ENCODE measurements at places on chromosomes 11 and 22. TPM values are rescaled to one million over a fixed set of nuclear protein-coding genes. Genes with fewer than 3 reads are reported as not detected.
A peak's percentile ranks its signal among the peaks of the same experiment; 100 is the strongest.

DNA sequence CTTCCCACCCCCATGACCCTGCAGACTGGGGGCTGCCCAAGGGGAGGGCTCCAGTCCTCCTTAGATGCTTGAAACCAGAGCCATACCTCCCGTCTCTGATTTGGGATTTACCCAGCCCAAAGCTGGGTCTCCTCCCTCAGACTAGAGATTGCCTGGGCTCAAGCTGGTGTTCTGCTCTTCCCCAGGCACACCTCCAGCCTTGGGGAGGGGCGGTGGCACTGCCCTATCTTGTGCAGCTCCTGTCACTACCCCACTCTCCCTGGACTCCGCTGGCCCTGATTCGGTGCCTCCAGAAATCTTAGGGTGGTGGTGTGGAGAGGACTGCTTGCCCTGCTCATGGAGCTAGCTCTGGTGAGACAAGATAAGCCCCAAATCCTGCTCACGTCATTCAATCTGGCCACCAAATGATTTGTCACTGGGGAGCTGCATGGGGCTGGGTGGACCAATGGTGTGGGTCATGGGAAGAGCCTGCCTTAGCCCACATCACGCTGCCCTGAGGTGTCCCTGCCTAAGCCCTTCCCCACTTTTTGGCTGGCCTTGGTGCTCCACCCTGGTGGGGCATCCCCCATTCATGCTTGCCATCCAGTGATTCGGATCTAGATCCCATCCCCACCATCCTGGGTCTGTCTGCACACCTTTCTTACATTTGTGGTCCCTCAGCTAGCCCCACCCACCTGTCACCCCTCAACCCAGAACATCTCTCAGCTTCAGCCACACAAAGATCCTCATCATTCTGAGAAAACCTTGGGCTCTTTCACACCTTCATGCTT, 87.7 kb downstream of the PDE2A start:
- peaks cover 30% of the 10 kb centered on the region for H3K4me1 ChIP-seq
- no peaks in the 10 kb centered on the region for H3K27me3 ChIP-seq
- H3K27ac ChIP-seq: no peak overlapping the region
- DNase-seq: no peak

DNA sequence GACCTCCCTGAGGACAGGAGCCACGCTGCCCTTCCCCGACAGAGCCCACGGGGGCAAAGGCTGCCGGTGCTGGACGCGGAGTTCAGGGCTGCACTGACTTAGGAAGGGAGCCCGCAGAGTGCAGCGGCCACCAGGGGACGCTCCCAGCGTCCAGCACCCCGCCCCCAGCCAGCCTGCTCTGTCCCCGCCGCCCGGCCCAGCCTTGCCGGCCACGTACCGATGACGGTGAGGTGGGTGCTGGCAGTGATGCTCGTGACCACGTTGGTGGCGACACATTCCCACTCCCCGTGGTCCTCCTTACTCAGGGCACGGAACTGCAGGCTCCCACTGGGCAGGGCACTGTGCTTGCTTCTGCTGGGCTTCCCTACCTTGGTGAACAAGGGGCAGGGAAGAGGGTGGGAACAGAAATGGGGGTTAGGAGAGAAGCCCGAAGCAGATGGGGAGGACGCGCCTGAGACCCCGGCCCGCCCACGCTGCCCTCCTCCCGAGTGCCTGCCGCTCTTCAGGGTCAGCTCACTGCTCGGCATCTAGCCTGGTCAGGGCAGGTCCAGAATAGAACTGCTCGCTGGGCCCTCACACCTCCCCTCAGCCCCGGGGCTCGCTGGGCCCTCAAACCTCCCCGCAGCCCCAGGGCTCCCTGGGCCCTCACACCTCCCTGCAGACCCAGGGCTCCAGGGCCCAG, 25.9 kb downstream of the IGSF9B start:
- no peak for DNase-seq
- H3K27me3 ChIP-seq: no peaks in the 10 kb centered on the region
- no peak overlapping the region for H3K4me3 ChIP-seq
- H3K4me1 ChIP-seq: peaks cover 19% of the 10 kb centered on the region
- peaks cover 5% of the 10 kb centered on the region for H3K36me3 ChIP-seq

- no peak for DNase-seq
- no peaks in the 10 kb centered on the region for H3K4me1 ChIP-seq
- no peaks in the 10 kb centered on the region for H3K27me3 ChIP-seq
- no peak overlapping the region for H3K27ac ChIP-seq
- no peaks in the 10 kb centered on the region for H3K36me3 ChIP-seq
Measured at GRCh38 chr11:85710917-85711316, 24.9 kb upstream of the CCDC89 start.

GRCh38 chr11:83063073-83063754, 8.5 kb downstream of the RAB30 start:
- H3K4me1 ChIP-seq: peaks cover 26% of the 10 kb centered on the region
- H3K27me3 ChIP-seq: no peaks in the 10 kb centered on the region
- H3K36me3 ChIP-seq: no peaks in the 10 kb centered on the region
- no peak for DNase-seq
- H3K4me3 ChIP-seq: peak overlapping the region; percentile 7
- peak overlapping the region; percentile 13 for H3K27ac ChIP-seq

DNA sequence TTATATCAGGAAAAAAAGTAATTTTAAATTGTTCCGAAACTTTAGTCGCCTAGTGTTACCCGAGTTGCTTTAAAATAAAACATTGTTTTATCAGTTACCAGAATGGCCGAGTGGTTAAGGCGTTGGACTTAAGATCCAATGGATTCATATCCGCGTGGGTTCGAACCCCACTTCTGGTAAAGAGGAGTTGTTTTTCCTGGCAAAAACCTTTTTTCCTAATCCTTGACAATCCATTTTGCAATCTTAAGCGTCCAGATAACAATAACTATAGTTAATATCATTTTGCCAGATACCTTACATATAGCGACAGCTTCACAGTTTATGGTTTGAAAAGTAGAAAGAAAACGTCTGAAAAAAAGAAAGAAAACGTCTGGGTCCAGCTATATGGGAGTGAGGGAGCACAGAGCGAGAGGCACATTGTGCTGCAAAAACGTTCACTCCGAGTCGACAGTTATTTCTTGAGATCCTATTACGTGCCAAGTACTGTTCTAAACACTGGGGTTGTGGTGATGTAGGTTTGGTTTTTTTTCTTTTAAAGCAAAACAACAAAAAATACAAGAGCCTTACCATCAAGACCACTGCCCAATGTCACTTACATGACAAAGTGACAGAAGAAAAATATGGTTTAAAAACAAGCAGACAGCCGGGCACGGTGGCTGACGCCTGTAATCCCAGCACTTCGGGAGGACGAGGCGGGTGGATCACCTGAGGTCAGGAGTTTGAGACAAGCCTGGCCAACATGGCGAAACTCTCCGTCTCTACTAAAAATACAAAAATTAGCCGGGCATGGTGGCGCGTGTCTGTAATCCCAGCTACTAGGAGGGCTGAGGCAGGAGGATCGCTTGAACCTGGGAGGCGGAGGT, 40.6 kb downstream of the OR4D9 start:
- peak overlapping the region; percentile 91 for H3K27ac ChIP-seq
- H3K27me3 ChIP-seq: no peaks in the 10 kb centered on the region
- no peaks in the 10 kb centered on the region for H3K4me1 ChIP-seq
- H3K4me3 ChIP-seq: peak overlapping the region; percentile 60
- H3K36me3 ChIP-seq: no peaks in the 10 kb centered on the region

GRCh38 chr11:15374418-15374817, 259.7 kb downstream of the INSC start:
- no peaks in the 10 kb centered on the region for H3K27me3 ChIP-seq
- H3K4me3 ChIP-seq: no peak overlapping the region
- H3K27ac ChIP-seq: no peak overlapping the region
- DNase-seq: no peak

DNA sequence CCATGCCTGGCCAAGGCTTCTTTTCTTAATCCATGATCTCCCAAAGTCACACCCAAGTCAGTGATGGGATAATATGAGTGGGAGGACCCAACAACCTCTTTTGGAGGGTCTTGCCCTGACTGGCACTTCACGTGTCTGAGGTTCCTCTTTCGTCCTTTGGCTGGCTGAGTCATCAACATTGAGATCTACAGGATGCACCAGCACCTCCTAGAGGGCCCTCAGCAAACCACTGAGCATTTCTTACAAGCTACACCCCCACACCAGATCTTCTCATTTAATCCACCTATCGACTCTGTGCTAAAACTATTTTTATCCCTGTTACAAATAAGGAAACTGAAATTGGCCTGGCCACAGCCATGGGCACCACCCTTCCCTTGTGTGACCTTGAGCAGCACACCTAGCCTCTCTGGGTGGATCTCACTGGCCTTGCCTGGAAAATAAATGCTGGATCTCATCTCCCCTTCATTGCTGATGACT, 63.4 kb downstream of the FLI1 start:
- H3K27ac ChIP-seq: no peak overlapping the region
- H3K4me1 ChIP-seq: no peaks in the 10 kb centered on the region
- no peak overlapping the region for H3K4me3 ChIP-seq
- DNase-seq: no peak

DNA sequence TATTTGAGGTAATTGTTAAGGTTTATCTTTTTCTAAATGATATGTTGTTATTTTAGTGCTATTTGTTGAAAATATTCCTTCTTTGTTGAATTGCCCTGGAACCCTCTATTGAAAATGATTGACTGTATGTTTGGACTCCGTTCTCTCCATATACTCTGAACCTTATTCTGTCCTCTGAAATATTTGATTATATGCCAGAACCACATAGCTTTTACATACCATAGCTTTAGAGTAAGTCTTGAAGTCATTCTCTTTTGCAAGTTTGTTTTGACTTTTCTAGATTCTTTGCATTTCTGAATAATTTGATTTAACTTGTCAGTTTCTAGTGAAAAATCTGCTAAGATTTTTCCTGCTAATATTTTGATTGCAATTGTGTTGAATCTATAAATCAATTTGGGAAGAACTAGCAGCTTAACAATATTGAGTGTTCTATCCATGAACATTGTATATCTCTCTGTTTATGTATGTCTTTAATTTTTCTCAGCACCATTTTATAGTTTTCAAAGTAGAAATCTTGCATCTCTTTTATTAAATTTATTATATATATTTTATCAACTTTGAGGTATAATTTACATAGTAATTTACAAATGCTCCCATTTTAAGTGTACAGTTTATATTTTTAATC, 51.7 kb upstream of the PITPNB start:
- H3K36me3 ChIP-seq: no peaks in the 10 kb centered on the region
- DNase-seq: no peak
- H3K4me1 ChIP-seq: peaks cover 6% of the 10 kb centered on the region
- no peak overlapping the region for H3K27ac ChIP-seq
- H3K27me3 ChIP-seq: no peaks in the 10 kb centered on the region

DNA sequence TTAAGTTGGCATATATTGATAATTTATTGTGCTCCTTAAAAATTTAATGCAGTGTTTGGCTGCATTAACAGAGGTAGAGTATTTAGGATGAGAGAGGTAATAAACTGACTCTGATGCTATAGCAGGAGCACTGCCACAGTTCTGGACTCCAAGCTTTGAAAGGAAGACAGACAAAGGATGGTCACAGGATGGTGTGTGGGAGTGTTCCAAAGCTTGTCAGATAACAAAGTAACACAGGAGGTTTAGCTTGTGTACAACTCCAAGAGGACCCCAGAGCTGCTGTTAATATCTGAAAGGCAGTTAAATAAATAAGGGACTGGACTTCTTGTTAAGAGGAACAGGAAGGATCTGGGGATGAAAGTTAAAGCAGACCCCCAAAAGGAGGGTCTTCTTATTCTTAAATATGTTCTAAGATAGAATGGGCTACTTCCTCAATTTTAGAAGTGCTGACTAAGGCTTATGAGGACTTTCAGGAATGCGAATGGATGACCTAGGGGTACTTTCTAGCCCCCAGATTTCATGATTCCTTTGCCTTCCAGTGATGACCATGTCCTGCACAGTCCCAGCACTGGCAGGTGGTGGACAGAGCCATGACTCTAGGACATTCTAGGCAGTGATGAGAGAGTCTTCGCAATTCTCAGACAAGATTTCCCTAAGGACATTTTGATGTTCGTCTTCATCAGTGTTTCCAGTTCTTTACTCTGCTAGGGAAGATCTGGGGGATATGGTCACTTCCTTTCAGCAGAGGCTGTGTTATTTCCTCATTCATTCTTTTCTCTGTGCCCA, 149.1 kb upstream of the RASSF10 start:
- H3K4me1 ChIP-seq: peaks cover 29% of the 10 kb centered on the region
- no peaks in the 10 kb centered on the region for H3K36me3 ChIP-seq
- no peak overlapping the region for H3K27ac ChIP-seq
- H3K27me3 ChIP-seq: no peaks in the 10 kb centered on the region
- no peak overlapping the region for H3K4me3 ChIP-seq
- DNase-seq: no peak

GRCh38 chr11:92424281-92424680, 199.7 kb downstream of the FAT3 start:
- no peaks in the 10 kb centered on the region for H3K27me3 ChIP-seq
- no peak for DNase-seq
- H3K4me3 ChIP-seq: no peak overlapping the region
- H3K36me3 ChIP-seq: no peaks in the 10 kb centered on the region
- no peaks in the 10 kb centered on the region for H3K4me1 ChIP-seq

DNA sequence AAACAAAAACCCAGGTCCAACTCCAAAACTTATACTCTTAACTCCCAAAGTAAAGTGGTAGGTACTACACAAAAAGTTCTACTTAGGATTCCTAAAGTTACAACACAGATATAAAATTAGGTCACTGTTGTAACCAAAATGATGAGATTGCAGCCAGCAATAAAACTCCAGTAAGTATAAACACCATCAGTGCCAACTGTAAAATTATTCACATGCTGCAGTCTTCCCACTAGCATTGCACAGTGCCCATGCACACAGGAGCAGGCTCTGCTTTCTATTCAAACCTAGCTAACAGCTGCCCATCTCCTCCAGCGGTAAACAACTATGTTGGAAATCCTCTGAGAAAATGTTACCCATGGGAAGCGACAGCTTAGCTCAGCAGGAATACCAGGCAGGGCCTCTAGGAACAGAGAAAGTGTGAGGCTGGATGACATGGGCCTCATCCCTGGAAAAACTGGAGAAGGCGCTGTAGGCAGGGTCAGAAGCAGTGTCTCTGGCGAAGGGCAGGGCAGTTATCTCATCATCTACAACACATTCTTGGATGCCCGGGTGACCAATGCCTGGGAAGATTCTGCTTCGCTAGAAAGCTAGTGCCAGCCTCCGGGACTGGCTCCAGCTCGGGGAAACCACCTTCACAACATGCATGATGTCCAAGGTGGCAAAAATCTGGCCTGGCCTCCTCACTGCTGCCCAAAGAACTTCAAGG, 9.1 kb downstream of the CPT1A start:
- no peak overlapping the region for H3K27ac ChIP-seq
- H3K36me3 ChIP-seq: no peaks in the 10 kb centered on the region
- no peak overlapping the region for H3K4me3 ChIP-seq

GPR137 gene
- total RNA-seq: 20.6 TPM

KLHDC7B gene
- 0.49 TPM for total RNA-seq

USP2 gene
- 2.5 TPM for total RNA-seq

OR51M1 gene
- total RNA-seq: not detected

CLCF1 gene
- total RNA-seq: 20.6 TPM

ADAMTS15 gene
- 12.0 TPM for total RNA-seq

P2RX6 gene
- 1.7 TPM for total RNA-seq

SLC5A1 gene
- total RNA-seq: 5.6 TPM

KRTAP5-11 gene
- total RNA-seq: not detected

Data from vagina (tissue), 2 donors.